ENCODE measurements at places on chromosomes 16 and 17.

GRCh38 chr16:88593489-88593888 lies 23.3 kb downstream of the ZC3H18 start:
- no peak for DNase-seq

- no peak for DNase-seq
Observed at GRCh38 chr16:10868104-10868595, 8.9 kb upstream of the CIITA start.

DNA sequence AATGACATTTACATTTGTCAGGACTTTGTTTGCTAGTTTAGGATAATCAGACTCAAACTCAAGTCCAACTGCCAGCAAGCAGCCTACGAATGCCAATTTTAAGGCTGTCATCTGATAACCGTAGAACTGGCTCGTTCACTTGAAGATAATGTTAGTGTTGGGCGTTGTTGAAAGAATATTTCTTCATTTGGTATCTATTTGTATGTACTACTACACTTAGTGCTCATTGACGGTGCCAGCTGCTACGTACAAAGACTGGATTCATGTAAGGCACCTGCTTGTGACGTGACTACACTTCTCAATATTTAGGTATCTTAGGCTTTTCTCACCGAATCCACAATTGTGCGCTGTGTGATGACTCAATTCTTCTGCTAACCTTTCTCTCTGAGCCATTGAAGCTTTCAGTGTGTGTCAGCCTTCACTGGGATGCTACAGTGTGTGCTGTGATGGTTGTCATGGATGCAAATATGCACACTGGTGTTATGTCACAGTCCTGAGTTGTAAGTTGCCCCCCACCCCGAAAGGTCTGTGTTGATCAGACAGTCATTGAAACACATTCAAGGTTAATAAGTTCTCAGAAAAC lies 5.7 kb downstream of the ATP2C2 start:
- DNase-seq, result no peak

GRCh38 chr17:32629563-32630190 lies 142.9 kb downstream of the CDK5R1 start:
- no peak for DNase-seq

Measured in activated CD4-positive, CD25-positive, alpha-beta regulatory T cell treated with anti-CD3 and anti-CD28 coated beads, Interleukin-2, amount 50 U/mL, for 72 hours (primary cell).